Right hindlimb (tissue), 1 donor: ENCODE measurements at places on chromosomes 4 and X.

GRCh38 chr4:83831588-83831987 lies 295.7 kb downstream of the GPAT3 start:
- DNase-seq, result no peak

DNA sequence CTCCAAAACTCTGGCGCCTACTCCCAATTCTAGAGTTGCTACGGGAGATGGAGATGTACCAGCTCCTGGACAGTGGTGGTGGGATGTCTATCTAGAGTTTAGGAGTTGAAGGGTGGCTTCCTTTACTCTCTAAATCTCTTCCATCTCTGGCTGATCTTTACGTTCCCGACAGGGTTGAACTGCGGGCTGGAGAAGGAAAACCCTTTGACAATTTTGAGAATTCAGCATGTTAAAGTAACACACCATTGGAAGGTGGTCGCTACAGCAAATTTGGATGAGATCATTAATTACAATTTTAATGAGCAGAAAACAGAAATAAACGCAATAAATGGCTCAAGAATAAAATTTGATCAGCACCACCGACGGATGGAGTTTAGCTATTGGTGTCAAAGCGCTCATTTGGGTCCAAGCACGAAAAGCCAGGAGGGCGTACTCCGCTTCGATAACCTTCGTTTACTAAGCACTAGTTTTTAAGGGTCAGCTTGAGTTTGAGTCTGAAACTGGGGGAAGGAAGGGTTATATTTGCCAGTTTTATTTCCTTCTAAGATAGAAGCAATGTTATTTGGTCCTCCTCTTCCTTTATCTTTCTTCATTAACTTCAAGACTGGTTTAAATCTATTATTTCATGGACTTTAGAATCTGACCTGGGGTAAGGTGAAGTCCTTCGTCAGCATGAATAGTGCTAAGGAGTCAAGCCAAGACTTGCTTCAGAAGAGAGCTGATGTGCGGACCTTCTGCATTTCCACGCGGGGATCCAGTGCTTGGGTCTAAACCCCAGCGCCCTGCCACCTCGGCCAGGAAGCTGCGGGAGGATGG lies 1.5 kb upstream of the NKX6-1 start:
- DNase-seq, result no peak

DNA sequence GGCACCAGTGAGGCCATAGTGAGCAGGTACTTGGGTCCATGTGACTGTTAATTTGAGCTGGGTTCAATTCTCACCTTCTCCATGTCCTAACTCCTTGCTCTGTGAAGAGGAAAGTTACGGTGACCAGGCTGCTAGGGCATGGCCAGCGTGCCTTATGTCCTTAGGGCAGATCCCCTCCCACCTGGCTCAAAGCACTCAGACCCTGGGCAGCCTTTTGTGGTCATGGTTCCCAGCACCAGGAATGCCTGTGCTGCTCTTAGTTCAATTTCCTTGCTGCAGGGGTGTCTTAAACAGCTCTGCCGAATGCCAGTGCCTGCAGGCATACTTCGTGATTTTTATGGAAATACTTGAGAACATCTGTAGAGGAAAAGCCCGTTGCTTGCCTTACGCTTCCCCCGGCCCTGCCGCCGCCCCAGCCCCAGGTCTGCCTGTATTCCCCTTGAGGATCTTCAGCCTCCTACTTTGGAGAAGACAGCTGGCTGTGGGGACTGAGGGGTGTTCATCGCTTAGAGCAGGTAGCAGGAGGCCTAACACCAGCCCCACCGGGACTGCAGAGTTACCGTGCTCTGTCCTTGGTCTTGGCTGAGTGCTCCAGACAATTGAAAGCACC lies 3.1 kb upstream of the CDK16 start:
- no peak for DNase-seq

DNA sequence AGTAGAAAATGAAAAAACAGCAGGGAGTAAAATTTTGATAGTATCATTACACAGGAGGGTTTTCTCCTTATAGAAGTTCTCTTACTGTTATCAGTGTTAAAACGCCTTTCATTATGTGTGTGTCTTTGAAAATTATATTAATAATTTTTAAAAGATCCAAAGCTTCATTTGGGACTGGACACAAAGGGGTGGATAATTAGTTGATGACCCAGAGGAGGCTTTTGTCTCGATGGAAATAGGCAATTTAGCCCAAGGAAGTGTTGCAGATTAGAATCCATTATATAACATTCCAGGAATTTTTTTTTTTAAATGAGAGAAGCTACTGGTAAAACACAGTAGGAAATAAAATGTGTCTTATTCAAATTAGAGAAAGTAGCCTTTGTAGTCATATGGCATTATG lies 1339.3 kb downstream of the FSTL5 start:
- DNase-seq, result no peak

- no peak for DNase-seq
Observed at GRCh38 chrX:16376056-16376455, 208.8 kb downstream of the MAGEB17 start.

- no peak for DNase-seq
Observed at GRCh38 chr4:188811121-188811520, 671.9 kb downstream of the TRIML1 start.

DNA sequence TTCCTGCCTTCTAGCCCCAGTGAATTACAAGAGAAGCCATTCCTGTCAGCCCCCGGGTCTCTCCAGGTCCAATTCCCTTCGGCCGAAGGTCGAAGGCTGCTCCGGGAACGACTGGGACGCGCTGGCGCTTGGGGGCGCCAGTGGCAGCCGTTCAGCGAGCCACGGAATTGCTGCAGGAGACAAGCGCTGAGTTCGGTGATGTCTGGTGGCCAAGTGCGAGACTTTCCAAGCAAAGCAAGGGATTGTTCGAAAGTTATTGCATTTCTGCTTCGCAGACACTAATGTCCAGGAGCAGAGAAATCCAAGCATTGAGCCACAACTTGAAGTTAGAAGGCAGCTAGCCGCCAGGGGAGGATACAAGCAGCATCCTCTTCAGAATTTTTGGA lies 1.1 kb upstream of the DKK2 start:
- DNase-seq, result peak; percentile 81

- no peak for DNase-seq
Observed at GRCh38 chr4:52369649-52370048, 289.5 kb downstream of the USP46 start.

DNA sequence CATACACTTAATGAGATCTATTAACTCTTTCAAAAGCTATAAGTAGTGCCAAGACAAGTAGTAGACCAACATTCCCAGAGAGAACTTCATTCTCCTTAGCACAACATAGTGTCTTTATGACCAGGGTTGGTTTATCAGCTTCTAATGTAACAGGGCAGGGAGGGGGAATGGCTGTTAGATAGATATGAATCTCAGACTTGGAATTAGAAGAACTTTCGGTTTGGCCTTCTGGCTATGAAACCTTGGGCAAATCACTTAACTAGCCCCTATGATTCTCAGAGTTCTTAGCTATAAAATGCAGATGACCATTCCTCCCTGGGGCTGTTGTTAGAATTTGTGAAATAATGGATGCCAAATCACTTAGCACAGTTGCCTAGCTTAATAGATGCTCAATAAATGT lies 132.2 kb downstream of the SLC10A7 start:
- DNase-seq, result no peak

DNA sequence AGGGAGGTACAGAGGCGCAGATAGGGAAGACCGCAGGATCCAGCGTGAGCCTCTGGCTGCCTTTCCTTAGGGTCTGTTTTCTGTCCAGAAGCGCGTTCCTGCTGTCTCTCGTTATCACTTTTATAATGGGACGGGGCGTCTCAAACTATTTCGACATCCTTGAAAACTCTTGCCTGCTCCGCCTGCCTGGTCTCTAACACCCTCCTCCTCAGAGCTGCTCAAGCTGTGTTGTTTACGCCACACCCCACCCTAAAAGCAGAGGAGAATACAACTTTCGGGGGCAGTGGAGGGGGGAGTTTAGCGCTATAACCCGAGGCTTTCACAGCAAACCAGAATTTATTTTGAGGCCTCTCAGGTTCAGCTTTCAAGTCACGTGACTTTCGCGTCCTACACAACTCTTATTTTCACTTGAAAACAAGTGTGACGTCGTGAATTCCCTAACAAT lies 646 bp upstream of the FAM3A start:
- DNase-seq, result peak; percentile 65

DNA sequence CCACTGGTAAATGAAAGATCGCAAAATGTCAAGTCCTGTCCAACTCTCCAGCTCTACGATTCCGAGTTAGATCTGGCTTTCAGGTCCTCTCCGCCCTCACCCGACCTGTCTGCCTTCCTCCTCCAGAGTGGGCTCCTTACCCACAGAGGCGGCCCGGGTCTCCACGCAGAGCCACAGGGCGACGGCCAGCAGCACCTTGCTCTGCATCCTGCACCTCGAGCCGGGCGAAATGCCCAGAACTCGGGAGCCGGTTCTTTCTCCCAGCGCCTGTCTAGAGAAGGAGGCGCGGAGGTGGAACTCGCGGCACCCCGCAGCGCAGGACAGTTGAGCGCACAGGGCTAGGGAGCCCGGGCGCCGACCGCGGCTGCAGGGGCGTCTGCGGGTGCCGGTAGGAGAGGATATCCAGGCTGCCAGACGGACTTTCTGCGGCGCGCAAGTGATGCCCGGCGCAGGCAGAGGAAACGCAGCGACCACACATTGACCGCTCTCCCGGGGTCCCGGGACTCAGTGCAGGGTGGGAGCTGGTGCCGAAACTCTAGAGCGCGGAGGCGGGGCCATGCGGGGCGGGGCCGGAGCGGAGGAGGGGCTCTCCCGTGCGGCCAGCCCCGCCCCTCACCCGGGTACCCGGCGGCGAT lies at the start of gene KDR:
Gene KDR (minus strand): TSS at position 509 of the 635 bp plus-strand sequence. CDS start 302 bp downstream, at position 207.
- DNase-seq, result peak; percentile 57

DNA sequence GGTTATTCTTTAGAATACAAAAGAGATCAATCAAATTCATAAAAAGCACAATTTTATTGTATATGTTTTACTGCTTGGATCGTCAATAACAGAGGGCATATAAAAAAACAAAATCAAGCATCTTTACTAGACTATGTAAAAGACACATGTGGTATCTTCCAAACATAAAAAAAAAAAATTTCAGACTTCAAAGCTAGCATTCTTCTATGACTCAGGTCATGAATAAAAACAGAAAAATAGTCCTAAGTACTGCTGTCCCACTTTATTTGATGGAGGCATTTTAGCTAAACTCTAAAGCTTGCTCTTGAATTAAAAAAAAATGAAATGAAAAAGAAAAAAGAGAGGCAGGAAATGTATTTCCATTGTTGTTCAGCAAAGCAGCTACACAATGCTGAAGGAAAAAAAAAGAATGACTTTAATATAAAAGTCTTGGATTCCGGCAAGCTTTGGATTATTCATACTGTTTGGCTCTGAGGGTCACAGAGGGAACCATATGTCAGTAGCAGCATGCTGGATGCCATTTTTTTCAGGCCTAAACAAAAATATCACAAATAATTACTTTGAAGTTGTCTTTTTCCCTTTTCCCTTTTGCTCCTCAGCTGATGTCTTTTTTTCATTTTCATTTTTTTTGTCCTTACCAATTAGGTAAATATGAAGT lies 249.1 kb upstream of the DIAPH2 start:
- no peak for DNase-seq

GRCh38 chrX:136495043-136495442 lies 2.3 kb upstream of the HTATSF1 start:
- DNase-seq, result no peak
